ENCODE measurements at places on chromosomes 11 and 22. TPM values are rescaled to one million over a fixed set of nuclear protein-coding genes. Genes with fewer than 3 reads are reported as not detected.
A peak's percentile ranks its signal among the peaks of the same experiment; 100 is the strongest.

DNA sequence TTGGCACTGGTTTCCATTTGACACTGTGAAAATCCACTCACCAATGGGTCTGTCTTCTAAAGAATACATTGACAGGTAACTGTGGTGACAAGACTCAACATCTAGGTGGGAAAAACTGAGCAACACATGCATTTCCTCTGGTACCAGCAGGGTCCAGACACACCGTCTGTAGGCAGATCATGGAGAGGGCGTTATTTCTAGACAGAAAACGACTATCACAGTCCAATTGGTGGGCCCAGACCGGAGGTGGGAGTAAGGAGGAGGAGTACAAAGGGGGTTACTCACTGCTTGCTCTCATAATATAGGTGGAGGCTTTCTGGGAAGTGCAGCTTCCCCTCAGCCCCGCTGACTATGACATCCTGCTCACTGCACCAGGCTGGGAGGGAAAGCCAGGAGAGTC, 9.9 kb downstream of the OVCH2 start:
- DNase-seq = no peak

DNA sequence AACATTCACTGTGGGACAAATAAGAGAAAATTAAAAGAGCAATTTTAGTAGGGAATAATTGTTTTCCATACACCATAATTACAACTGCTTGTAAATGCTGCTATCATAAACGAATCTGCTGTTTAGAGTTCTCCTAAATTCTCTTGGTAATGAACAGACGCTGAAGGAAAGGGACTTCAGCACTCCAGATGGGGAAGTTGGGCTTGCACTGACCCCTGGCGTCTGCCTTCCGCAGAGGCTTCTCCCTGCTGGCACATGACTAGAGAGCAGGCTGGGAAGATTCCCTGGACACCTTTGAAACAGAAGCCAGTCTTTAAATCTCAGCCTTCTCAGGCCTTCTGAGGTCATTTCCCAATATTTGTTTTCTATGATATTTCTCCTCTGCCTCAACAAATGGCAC, 84.1 kb downstream of the NXPE2 start:
- DNase-seq = peak; percentile 67

CRYBB3 gene
- total RNA-seq = not detected

CAT gene
- total RNA-seq = 98.1 TPM

DNA sequence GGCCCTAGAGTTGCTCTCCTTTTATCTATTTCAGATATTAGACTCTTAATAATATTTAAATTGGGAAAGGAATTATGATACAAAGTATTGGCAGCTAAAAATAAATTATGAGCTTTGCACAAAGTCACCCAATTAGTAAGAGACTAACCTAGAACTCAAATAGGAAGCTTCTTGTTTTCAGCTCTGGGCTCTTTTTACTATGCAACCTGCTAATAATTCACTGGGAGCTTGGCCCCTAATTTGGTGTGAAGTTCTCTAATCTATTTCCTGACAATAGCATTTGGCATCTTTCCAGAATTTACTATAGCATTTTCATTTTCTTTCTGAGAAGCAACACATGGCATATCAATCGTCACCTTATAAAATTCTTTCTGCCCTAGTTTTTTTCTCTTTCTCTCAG, 727.7 kb upstream of the ANO5 start:
- DNase-seq = no peak

APOL1 gene
- total RNA-seq = 26.5 TPM

GRCh38 chr11:12694183-12694531, 19.9 kb downstream of the TEAD1 start:
- no peak for DNase-seq

DNA sequence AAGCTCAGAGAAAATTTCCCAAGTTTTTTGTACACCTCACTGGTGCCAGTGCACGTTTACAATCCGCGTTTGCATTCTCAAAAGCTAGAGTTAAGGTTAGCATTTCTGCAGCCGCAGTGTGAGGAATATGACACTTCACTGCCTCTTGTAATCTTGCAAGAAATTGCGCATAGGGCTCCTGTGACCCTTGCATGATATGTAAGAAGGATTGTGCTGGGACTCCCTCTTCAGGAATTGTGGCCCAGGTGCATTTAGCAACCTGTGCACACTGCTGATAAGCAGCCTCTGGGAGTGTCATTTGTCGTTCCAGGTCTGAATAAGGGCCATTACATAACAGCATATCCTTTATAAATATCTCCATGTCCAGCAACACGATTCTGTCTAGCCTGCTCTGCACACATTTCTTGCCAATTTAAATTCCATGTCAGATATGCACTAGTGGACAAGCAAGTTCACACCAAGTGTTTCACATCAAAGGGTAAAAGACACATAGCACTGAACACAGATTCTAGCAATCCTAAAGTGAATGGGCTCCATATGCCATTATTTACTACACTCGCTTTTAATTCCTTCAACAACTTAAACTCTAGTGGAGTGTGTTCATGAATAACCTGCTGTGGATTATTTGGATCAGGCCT, 69.2 kb upstream of the INCENP start:
- DNase-seq = no peak

DNA sequence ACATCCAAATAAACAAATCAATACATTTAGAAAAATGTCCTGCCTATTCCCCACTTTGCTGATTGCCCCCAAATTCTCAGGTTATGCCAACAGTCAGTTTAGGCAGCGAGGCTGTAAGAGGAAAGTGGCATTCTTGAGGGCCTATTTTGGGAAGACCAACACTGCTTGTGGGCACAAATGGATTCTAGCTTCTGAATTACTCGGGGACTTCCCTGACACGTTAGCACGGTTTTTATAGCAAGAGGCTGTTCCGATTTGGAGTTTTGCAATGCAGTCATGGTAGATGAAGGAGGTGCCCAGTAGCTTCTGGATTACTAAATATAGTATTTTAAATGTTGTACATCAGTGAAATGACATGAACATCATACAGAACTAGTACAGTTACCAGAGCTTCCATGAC, 13.1 kb downstream of the RCN1 start:
- DNase-seq = no peak

DNA sequence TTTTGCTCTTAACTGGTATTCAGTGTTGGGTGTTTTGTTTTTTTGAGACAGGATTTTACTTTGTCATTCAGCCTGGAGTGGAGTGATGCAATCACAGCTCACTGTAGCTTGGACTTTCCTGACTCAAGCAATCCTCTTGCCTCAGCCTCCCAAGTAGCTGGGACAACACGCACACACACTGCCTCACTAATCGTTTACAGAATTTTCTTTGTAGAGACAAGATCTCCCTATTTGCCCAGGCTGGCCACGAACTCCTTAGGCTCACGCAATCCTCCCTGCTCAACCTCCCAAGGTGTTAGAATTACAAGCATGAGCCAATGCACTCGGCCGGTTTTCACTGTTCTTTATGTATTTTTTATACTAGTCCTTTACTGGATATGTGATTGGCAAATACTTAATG, 51.0 kb upstream of the IGLL5 start:
- DNase-seq = no peak

MRGPRX4 gene
- total RNA-seq = not detected

DNA sequence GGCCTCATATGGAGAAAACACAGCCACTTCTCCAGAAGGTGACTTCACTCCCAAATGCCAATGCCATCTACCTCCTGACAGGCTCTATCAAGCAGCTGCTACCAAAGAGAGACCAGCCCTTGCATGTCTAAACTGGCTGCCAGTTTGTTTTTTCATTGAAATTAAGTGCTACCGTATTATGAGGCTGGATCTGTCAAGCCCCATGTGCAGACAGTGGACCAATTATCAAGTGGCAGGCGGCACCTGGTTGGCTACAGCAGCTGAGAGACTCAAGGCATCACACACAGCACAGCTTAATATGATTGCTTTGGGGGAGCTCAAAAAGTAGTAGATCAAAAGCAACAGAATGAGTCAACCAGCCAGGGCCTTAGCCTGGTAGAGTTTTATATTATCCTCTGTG, 1293.0 kb upstream of the TENM4 start:
- no peak for DNase-seq

- peak; percentile 59 for DNase-seq
Observed at GRCh38 chr22:32627091-32627490, 152.5 kb downstream of the FBXO7 start.

DNA sequence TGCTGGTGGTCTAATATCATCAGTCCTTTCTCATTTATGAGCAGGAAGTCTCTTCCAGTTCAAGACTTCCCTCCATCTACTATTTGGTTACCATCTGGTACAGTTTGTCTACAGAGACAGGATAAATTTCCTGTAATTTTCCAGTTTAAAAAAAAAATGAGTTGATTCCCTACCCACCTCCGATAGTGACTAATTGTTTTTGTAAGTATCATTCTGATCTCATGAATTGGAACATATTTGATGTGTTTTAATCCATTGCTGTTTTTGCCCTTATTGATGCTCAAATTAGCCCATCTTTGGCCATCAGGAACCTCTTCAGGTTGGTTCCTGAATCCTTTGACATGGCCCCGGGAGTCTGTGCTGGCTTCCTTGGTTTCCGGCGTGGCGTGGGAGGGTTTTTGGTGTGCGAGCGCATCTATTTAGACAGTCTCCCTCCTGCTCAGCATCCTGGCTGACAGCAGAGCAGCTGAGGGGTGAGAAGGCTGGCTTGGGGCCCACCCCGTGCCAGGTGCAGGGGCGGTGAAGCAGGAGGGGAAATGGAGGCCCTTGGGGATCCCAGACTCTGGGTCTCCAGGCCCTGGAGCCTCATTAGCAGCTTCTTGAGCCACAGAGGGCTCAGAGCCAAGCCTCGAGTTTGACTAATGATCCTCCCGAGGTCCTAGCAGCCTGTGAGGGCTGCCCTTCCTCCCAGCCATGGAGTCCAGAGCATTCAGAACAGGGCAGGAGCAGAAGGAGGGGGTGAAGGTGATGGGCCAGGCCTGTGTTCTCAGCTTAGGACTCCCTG, 6.8 kb downstream of the OMP start:
- no peak for DNase-seq

- no peak for DNase-seq
Observed at GRCh38 chr11:46874586-46874985, 28.5 kb upstream of the CKAP5 start.

PATZ1 gene
- total RNA-seq = 11.5 TPM

KCNQ1OT1 gene
- 0.59 TPM for total RNA-seq

DNA sequence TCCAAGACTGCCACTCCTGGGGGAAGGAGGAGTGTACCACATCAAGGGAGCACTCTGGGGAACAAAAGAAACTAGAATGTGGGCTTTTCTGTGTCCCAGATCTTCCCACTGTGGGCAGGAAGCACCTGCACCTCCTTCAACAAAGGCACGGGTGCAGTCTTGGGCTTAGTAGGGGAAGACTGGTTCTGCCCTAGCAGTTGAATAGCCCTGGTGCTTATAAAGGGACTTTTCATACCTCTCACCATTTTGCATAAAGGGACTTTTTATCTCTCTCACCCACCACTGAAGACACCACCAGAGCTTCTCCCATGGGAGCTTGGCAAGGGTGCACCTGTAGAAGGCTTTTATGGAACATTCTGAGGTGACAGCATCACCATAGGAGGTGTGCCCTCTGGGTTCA, 65.8 kb upstream of the MS4A8 start:
- no peak for DNase-seq

FOLR1 gene
- total RNA-seq = not detected

GRCh38 chr11:33667819-33668467, 32.7 kb downstream of the C11orf91 start:
- DNase-seq = no peak

GRCh38 chr11:44680982-44681597, 45.7 kb upstream of the TSPAN18 start:
- DNase-seq = no peak

GDPD4 gene
- not detected for total RNA-seq

DNA sequence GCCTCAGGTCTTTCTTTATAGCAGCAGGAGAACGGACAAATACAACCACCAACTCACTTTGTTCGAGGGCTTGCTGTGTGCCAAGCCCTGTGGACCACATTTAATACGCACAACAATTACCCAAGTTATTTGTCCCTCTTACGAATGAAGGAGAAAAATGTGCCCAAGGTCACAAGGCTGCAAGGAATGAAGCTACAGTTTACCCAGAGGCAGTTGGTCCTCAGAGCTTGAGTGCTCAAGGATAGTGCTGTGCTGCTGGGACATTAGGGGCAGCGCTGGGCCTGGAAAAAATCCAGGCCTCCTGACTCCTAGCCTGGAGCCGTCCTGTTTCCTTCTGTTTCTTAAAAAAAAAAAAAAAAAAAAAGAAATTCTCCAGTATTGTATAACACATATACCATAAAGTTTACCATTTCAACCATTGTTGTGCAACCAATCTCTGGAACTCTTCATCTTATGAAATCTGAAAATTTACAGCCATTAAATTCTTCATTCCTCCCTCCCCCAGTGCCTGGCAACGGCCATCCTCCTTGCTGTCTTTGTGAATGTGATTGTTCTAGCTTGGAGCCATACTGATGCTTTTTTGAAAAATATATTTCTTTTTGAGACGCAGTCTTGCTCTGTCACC, 1.0 kb upstream of the C11orf86 start:
- DNase-seq = no peak

GRCh38 chr11:72239849-72240460, 4.0 kb downstream of the PHOX2A start:
- peak; percentile 73 for DNase-seq

DNA sequence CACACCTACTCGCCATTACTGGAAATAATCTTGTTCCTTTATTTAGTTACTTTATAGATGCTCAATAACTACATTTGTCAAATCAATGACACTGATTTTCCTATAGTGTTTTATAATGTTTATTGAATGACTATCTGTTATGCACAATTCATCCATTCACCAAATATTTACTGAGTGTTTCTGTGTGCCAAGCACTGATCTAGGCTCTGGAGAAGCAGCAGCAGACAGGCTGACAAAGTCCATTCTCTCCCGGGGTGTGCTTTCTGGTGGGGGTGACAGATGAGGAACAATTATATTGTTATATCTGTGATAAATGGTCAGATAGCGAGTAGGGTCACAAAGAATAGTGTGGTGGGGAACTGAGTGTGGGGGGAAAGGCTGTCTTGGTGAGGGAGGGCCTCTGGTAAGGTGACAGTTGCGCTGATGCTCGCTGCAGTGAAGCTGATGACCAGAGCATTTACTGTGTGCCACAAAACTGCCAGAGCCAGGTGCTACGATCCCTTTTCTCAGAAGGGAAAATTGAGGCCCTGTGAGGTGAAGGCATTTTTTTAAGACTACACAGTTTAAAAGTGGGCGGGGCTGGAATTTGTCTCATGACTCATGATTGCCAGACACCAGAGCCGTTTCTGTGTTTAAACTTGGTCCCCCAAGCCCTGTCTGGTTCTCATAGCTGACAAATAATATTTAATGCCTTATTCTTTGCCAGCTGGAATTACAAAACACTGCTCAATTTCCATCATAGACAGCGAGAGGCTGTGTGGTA, 10.2 kb downstream of the PACS1 start:
- DNase-seq = peak; percentile 65

DNA sequence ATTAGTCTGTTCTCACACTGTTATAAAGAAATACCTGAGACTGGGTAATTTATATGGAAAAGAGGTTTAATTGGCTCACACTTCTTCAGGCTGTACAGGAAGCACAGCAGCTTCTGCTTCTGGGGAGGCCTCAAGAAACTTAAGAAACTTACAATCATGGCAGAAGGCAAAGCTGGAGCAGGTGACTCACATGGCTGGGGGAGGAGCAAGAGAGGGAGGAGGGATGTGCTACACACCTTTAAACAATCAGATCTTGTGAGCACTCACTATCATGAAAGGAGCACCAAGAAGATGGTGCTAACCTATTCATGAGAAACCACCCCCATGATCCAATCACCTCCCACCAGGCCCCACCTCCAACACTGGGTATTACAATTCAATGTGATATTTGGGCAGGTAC, 381.6 kb downstream of the ETS1 start:
- no peak for DNase-seq

- no peak for DNase-seq
Observed at GRCh38 chr11:19208181-19208580, 6.4 kb upstream of the CSRP3 start.

PRODH gene
- 2.3 TPM for total RNA-seq

DSCAML1 gene
- 0.76 TPM for total RNA-seq
